ENCODE measurements at places on chromosomes 3 and 15.

- DNase-seq: peak; percentile 20
Measured at GRCh38 chr3:32569540-32570420, 878 bp downstream of the DYNC1LI1 start.

DNA sequence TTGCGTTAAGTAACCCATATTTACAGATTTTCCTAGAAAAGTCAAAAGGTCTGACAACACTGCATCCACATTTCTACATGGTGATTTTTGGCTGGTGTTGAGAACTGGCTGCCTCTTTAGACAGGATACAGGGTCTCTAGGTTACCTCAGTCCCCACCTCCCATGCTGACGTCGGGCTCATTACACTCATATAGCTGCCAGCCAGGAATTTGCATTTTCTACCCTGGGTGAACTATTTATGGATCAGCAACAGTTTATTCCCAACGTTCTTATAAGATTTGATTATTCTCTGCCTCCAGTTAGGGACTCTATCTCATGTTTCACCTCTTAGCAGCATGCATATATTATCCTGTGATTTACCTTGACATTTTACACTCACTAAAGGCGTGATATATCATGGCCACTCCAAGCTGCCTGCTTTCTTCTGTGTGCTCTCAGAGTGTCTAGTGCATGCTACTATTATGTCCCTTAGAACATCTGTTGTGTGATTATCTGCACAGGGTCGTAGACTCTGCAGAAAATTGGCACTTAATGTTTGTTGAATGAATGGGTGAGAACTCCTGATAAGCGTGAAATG is 49.0 kb downstream of the CLDN11 start:
- DNase-seq: no peak

GRCh38 chr3:46006238-46007032 is 10.8 kb upstream of the FYCO1 start:
- no peak for DNase-seq

GRCh38 chr15:89184357-89184756 is 37.0 kb downstream of the RLBP1 start:
- DNase-seq: no peak

GRCh38 chr3:184003187-184003967 is 14.3 kb downstream of the ABCC5 start:
- no peak for DNase-seq

GRCh38 chr3:195896361-195897080 is 11.8 kb downstream of the TNK2 start:
- DNase-seq: no peak

GRCh38 chr15:41423979-41424659 is 7.2 kb downstream of the RTF1 start:
- no peak for DNase-seq

DNA sequence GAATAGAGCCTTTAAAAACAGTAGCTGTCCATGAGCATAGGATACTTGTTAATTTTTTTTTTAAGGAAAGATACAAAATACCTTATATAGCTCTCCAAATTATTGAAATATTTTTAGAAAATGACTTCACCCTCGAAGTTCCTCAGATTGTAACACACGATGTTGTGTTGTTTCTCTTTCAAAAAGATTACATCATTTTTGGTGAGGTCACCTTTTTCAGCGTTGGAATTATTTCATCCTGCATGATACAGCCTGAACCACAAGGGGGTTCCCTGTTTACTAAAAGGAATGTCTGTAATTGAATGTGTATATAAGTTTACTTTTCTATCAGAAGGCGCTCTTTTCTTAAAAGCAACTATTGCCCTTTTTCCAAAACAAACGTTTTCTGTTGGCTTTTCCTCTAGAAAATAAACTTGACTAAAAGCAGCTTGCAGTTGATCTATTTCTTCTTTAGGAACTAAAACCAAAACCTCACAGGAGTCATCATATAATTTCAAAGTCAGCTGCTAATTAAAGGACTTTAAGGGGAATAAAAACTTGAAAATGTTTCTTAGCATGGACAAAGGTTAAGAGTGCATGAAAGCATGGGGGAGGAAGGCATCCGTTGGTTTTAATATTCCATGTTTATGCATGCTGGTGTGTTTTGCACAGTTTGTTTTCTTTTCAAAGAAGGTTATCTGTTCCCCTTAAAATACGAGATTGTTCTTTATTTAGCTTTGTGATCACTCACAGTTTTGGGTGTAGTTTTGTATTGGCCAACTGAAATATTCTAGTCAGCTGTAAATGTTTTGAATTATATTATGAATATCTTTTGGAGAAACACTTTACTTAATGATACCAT is 29.4 kb downstream of the LYSMD4 start:
- no peak for DNase-seq

DNA sequence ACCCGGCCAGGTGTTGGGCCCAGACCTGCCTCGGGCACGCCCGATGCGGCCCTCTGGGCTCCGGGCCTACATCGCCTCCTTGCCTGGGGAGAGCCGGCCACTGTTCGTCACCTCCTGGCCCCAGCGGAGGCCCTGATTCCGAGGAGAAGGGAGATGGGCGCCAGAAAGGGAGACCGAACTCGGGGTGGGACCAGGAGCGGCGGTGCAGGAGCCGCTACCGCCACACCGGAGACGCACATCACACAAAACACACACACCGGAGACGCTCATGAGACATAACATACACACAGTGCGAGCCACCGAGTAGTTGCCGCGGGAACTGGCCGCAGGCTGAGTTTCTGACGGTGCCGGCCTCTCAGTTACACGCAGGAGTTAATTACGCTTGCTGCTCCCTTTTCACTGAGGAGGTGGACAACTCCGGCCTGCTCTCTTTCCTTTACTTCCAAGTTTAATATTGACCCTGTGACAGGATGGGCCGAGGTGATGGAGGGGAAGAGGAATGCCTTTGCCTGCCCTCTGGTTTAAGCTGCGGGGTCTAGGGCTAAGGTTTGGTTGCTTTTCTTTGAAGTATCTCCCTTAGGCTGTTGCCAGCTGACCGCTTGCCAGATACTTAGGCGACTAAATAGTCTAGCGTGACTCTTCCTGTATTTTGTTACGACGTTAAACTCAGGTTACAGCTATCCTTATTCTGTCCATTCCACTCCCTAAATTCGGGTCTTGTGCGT is 570 bp downstream of the PCNP start:
- DNase-seq: peak; percentile 59

DNA sequence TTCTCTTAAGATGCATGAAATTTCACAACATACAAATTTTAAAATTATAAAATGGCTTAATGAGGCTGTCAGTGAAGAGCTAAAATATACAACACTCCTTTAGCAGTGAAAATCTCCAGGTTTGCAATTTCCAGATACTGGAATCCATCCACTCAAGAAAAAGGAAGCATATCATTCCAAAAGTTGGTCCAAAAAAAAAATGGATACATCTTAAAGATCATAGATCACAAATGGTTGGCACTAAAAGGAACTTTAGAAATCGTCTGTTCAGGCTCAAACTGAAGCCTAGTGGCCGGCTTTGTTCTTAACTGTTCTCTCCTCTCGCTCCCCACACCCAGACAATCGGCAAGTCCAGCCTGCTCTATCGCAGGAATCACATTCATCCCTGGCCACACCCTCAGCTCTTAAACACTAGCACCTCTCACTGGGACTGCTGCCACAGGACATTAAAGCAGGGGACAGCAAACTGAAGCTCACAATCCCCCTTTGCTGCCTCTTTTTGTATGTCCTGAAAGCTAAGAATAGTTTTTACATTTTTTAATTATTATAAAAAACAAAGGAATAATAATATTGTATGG is 130.3 kb upstream of the CDIN1 start:
- no peak for DNase-seq

DNA sequence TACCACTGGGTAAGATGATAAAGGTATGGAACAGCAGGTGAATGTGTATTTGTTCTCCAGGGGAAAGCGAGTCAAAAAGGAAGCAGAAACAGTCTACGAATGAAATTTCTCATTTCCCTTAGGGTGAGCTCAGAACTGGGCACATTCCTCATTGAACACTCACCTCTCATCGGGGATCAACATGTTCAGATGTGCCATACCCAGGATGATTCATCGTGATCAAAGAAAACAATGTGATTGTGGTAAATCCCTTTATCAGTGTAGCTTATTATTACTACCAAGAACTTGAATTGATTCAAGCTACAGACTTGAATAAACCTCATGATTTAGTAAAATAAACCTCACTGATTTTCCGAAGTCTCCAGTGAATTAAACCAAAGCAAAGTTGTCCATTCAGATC is 72.1 kb downstream of the GJD2 start:
- DNase-seq: no peak

DNA sequence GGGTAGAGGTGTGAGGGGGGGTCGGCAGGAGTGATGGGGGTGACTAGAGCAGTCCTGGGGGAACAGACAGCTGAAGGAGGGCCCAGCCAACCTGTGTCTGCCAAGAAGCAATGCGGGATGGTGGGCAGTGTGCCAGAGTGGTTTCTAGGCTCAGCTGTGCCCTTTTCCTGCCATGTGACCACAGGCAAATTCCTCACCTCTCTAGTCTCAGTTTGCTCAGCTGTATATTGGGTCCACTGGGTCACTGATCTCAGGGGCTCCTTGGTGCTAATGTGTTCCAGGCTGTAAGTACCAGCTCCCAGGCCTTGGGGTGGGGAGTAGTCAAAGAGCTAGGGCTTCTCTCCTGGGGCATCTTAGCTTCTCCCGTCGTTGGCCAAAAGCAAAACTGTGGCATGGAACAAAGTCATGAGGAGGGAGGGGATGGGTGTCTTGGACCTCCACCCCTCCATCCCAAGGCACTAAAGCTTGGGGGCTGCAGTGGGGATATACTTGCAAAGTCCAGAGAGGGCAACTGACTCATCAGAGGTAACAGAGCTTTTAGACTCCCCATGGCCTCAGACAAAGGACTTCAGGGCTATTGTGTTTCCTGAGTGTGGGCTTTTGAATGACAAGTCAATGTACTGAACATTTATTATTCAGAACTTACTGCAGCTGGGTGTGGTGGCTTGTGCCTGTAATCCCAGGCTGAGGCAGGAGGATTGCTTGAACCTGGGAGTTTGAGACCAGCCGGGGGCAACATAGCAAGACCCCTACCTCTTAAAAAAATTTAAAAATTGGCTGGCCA is 20.9 kb downstream of the SMAD6 start:
- DNase-seq: no peak

- no peak for DNase-seq
Measured at GRCh38 chr3:124276539-124277143, 284.7 kb upstream of the ROPN1 start.

- no peak for DNase-seq
Measured at GRCh38 chr3:22714749-22715148, 488.4 kb upstream of the UBE2E2 start.

Data from CD4-positive, alpha-beta T cell treated with Interferon gamma for 1 hour (primary cell).